Natural killer cell (primary cell): ENCODE measurements at places on chromosomes 4 and X.

GRCh38 chrX:87517571-87518141 is at the start of gene KLHL4:
Gene KLHL4, plus strand, starts transcription at chrX:87517802. Its CDS starts 92 bp downstream, at chrX:87517894.
- DNase-seq = no peak

DNA sequence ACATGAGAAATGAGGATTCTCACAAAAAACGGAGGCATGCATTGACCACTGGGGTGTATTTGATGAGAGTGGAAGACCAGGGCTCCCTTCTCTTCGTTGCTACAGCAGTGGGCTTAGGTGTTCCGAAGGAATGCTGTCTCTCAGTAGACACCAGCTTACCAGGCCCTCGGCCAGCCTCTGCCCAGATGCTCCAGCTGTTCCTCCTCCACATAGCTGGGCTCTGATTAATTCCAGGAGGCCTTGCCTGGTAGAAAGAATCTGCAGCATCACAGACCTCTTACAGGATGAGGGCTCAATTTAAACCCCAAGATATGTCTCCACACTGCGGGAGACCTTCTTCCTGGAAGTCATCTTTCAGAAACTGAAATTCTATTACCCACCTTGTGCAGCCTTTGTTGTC is 346.6 kb upstream of the TENM3 start:
- no peak for DNase-seq

- no peak for DNase-seq
Measured at GRCh38 chr4:2450394-2451035, 18.4 kb upstream of the RNF4 start.

- DNase-seq = peak; percentile 32
Measured at GRCh38 chr4:109559625-109559982, 442 bp upstream of the MCUB start.

GRCh38 chrX:77742788-77743476 is 43.1 kb downstream of the ATRX start:
- no peak for DNase-seq

GRCh38 chr4:17647927-17648326 is 33.5 kb downstream of the MED28 start:
- DNase-seq = no peak

DNA sequence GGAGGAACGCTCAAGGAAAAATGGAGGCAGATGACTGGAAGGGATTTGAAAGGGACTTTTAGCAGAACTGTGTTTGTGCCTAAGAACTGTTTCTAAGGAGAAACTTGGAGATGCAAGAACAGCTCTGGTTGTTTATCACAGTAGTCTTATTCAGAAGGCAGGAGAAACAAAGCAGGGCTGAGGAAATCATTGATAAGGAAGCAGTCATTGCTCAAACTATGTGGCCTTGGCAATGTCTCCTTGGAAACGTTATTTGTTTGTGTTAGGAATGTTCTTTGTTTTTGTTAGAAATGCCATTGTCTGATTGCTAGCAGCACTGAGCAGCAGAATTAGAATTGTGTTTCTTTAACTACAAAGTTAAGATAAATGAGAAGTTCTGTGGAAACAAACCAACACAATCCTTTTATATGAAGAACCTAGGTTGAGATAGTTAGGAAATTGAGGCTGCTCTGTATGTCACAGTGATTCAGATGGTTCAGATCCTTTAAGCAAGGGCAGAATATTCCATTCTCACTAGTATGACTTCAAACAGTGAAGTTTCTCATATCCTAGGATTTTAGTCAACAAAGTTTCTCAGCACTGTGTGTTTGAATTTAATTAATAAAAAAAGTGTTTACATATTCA is 1191.3 kb upstream of the IGFBP7 start:
- DNase-seq = no peak

DNA sequence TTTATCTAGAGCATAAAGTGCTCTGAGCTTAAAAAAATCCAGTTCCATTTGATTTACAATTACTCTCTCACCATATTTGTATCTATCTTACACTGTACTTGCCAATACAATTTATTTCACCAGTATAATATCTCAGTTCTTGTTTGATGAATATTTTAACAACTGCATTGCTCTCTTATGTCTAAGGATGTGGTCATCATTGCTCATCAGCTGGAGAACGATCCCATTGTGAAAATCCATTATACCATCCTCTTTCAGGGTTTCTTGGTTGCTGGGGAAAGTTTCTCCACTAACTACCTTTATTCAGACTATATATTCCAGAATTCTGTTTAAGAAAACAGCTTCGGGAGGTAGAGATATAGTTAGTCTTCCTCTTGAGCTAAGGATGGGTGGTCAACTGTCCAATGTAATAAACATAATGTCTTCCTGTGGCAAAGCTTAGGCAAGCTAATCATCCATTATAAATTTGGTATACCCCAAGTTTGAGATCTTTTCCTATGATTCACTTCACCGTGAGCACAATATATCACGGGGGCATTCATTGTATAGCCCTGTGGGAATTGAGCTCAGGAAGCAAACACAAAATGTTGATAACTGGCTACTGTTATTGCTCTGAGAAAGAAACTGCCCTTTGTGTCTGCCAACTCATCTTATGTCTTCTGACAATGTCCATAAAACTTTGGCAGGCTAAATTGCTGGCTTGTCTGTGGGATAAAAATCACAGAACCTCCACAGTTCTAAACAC is 2361.9 kb downstream of the ARAP2 start:
- DNase-seq = no peak

- DNase-seq = no peak
Measured at GRCh38 chr4:14726877-14727361, 275.4 kb upstream of the CPEB2 start.

DNA sequence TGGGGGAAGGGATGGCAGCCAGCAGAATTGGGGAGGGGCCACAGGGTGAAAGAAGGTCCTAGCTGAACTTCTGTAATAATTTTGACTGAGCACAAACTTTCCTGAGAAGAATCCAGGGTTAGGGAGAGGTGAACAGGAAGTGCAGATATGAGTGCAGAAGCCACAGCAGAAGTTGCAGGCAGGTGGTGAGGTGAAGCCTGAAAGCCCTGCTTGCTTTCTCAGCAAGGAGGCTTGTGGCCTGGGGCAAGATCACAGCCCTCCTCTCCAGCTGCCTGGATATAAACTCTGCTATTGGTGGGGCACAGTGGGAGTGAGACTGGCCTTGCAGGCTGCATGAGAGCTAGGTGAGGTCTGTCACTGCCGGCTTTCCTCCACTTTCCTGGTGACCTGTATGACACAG is 44.1 kb upstream of the UPRT start:
- DNase-seq = no peak

DNA sequence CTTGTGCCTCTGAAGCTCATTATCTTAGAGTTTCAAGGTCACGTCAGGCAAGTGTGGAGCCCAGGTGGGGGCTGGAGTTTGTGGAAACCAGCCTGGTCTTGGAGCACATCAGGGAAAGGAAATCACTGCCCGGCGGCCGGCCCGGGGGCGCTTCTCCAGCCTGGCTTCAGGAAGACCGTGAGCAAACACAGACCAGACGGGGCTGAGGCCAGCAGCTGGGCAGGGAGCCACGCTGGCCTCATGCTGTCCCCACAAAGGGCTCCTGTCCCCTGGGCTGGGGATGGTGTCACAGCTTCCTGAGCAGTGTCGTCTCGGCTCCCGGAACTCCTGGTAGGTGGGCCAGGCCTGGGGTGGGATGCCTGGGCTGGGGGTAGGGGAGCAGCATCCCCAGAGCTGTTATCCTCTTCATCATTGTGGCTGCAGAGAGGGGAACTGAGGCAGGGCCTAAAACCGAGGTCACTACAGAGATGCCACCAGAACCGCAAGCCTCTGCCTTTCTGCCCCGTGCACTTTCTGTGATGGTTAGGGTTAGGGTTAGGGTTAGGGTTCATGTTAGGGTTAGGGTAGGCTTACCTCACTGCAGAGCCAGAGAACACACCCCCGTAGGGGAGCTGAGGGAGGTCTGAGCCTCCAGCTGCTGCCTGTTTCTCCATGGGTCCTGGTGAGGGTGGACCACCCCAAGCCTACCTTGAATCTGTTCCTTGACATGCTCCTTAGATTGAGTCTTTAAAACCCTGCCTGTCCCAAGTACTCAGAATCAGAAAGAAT is 77.5 kb downstream of the HTRA3 start:
- DNase-seq = no peak

DNA sequence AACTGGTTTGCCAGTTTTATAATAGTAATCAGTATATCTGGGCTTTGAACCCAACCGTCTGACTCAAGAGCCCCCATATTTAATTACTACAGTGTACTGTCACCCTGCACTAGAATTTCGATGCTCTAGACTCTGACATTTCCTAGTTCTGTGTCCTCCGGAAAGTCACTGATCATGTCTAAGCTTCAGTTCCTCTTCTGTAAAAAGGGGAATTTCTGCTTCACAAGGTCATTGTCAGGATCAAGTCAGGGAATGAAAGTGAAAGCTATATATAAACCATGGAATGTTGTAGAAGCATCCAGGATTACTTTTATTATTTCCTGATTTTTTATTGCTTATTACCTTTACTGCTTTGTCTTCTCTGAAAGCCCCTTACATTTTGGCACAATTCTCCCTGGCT is 4.0 kb upstream of the KCNIP4 start:
- DNase-seq = no peak

- DNase-seq = no peak
Measured at GRCh38 chr4:180932370-180933001, 1310.7 kb upstream of the TENM3 start.

DNA sequence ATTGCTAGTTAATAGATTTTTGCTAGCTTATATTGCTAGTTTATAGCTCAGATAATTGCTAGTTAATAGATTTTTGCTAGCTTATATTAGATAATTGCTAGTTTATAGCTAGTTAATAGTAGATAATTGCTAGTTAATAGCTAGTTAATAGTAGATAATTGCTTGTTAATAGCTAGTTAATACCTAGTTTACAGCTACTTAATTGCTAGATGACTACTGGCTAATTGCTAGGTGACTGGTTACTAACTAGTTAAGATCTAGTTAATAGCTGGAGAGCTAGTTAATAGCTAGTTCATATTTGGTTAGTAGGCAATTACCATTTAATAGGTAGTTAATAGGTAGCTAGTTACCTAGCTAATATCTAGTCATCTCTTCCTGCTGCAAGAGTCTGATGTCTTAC is 633.8 kb upstream of the CT83 start:
- no peak for DNase-seq

- DNase-seq = no peak
Measured at GRCh38 chrX:10743476-10743875, 123.1 kb upstream of the MID1 start.

DNA sequence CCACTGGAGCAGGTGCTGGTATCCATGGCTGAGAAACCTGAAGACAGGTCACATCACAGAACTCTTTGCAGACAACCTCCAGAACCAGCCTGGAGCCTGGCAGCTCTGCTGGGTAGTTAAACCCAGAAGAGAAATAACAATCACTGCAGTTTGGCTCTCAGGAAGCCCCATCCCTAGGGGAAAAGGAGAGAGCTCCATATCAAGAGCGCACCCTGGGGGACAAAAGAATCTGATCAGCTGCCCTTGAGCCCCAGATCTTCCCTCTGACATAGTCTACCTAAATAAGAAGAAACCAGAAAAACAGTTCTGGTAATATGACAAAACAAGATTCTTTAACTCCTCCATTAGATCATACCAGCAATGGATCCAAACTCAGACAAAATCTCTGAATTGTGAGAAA is 823.2 kb upstream of the FRG1 start:
- DNase-seq = no peak

GRCh38 chr4:85489273-85489981 is 14.5 kb downstream of the ARHGAP24 start:
- DNase-seq = no peak

GRCh38 chr4:158667651-158668198 is 4.0 kb downstream of the C4orf46 start:
- peak; percentile 61 for DNase-seq

- DNase-seq = no peak
Measured at GRCh38 chr4:28792917-28793597, 1927.1 kb upstream of the PCDH7 start.

GRCh38 chrX:155577682-155578081 is 35.1 kb downstream of the TMLHE start:
- DNase-seq = peak; percentile 48

- no peak for DNase-seq
Measured at GRCh38 chrX:124415115-124415800, 68.9 kb downstream of the SH2D1A start.

DNA sequence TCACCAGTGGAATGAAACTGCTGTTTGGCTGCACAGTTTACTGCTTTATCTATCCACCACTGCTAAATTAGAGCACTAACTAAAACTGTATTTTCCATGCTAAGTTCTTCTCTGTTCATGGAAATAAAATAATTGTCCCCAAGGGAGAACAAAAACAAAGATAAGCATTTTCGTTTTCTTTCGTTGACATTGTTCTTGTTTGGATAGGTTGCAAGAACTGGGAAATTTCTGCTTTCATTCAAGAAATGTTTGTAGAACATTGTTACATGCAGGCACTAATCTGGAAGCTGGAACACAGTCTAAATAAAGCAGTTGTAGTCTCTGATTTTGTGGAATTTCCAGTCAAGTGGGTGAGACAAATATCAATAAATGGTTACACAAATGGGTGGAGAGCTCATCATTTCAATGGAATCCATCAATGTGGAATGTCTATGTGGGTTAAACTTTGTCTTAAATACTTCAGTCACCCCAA is 5.8 kb upstream of the CXCL8 start:
- no peak for DNase-seq

GRCh38 chrX:127570276-127570675 is 481.9 kb downstream of the ACTRT1 start:
- no peak for DNase-seq

DNA sequence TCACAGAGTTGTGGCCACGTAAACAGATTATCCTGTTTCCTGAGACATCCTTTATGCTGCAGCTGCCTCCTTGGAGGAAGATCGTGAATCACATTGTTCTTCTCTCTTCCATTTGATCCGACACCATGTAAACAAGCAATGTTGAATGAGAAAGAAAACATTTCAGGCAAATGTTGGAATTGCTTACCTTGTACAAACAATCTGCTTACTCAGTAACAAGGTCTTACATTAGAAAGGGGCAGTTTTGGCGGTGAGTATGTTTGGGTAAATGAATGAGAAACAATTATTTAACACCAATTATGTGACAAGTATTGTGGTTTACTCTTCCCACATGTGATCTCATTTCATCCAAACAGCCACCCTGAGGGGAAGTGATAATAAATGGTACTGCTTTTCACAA is 637.8 kb downstream of the RAB28 start:
- no peak for DNase-seq

GRCh38 chr4:86522349-86522748 is 71.8 kb upstream of the PTPN13 start:
- no peak for DNase-seq

DNA sequence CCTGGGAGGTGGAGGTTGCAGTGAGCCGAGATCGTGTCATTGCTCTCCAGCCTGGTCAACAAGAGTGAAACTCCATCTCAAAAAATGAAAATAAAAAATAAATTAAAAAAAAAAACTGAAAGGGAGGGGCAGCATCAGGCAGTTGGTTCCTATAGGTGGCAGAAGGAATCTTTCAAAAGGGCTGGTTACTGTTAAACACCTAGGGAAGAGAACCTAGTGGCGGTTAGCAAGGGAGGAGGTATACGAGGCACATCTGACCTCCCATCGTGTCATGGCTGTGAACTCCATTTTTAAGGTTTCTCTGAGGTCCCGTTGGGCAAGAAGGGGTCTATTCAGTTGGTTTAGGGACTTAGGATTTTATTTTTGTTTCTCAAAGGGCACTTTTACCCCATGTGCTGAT is 150.1 kb downstream of the SLC7A11 start:
- no peak for DNase-seq
